Choroid plexus epithelial cell (primary cell): ENCODE measurements at places on chromosomes 4 and X.

- peak; percentile 36 for DNase-seq
Observed at GRCh38 chr4:92101737-92102172, 202.0 kb upstream of the GRID2 start.

DNA sequence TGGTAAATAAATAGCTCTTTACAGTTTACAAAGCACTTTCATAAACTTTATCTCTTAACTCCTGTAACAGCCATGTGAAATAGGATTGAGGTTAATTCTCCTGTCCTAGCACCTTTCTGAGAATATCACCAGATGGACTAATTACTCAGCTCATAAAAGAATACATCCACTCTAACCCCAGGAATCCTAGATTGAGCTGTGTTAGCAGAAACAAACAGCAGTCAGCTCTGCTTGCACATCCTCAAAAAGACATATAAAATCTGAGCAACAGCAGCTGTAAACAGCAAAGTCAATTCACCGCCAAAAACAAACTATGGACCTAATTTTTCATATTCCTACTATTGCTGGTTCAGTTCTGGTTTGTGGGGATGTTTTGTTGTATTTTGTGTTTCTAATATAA, 182.8 kb downstream of the QDPR start:
- no peak for DNase-seq

GRCh38 chrX:97400492-97400891, 516.8 kb downstream of the RPA4 start:
- no peak for DNase-seq

DNA sequence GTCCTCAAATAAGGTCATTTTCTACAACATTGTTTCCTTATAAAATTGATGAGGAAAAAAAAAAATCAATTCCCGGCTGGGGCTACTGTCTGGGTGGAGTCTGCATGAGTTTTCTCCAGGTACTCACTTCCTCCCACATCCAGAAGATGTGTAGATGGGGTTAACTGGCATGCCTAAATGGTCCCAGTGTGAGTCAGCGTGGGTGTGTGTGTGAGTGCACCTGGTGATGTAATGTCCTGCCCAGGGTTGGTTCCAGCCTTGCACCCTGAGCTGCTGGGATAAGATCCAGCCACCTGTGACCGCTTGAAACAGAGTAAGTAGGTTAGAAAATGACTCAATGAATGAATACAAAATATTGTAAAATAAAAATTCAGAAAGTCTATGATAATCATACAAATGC, 11.1 kb downstream of the USP26 start:
- DNase-seq = no peak

- DNase-seq = no peak
Observed at GRCh38 chrX:130857207-130857606, 45.8 kb downstream of the ENOX2 start.
